ENCODE measurements at places on chromosomes 7 and 10.

DNA sequence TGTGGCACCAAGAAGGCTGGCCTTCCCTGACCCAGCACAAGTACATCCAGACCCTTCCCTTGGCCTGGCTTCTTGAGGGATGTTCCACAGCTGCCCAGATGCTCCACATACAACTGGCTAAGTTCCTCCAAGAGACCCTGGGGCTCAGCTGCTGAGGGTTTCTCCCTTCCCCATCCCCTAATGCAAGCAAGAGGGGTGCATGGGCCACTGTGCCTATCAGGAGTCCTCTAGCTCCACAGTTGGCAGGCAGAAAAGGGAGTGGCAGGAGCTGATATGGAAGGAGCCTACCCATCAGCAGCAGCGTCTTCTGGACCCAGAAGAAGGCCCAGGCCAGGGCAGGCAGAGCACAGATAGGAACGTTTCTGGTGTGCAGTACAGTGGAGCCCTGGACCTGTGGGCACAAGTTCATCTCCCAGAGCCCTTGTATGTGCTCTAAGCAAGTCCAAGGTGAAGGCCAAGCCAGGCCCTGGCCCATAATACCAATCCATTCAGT is 26.2 kb downstream of the VSIR start:
- DNase-seq, result no peak

DNA sequence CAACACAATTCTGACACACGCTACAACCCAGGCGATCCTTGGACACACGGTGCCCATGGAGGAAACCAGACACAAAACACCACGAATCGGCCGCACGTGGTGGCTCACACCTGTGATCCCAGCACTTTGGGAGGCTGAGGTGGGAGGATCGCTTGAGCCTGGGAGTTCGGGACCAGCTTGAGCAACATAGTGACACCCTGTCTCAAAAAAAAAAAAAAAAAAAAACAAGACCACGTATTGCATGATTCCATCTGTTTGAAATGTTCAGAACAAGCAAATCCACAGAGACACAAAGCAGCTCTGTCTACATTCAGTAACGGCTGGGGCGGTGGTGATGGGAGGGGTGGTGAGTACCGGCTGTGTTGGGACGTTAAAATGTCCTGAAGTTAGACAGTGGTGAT is 25.2 kb downstream of the ADAP1 start:
- DNase-seq, result no peak

DNA sequence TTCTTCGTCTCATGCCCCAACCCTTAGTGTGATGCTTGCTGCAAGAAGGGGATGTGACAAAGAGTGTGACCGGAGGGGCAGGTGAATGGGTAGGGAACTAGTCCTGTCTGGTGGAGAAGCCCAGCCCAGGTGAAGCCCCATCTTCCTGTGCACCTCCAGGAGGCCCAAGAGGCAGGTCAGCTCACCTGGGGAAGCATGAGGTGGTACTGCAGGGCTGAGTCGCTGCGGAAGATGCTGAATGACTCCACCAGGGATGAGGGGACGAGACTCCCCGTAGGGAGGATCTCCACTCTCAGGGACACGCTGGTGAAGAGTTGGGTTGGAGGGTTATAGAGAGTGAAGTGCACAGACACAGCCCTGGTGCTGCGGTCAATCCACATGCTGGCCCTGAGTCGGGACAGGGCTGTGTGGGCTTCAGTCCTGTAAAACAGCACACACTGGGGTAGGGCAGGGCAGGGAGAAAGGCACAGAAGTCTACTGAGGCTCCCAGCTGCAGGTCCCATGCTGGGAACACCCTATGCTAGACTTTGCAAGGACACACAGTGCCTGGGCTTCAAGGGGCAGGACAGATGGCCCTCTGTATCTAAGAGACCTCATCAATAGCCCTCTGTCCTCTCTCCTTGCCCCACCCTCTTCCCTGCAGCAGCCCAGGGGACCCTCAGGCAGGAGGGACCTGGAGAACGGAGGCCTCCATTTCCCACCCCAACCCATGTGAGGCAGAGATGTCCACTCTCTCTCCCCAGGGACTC is 136.5 kb downstream of the PKD1L1 start:
- no peak for DNase-seq

DNA sequence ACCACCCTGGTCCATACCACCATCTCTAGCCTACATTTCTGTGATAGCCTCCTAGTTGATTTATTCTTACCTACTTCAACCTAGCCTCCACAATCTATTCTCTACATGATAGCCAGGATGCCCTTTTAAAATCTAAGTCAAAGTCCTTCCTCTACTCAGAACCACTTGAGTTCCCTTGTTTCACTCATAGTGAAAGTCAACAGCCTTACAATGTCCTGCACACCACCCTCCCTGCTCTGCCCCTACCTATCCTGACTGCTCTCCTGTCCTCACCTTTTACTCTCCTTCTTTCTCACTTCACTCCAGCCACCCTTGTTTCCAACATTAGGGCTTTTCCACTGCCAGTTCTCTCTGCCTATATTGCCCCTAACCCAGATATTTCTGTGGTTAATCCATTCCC is 146.7 kb downstream of the GRM3 start:
- DNase-seq, result no peak

GRCh38 chr10:90925079-90926029 is 4.5 kb upstream of the ANKRD1 start:
- DNase-seq, result no peak

DNA sequence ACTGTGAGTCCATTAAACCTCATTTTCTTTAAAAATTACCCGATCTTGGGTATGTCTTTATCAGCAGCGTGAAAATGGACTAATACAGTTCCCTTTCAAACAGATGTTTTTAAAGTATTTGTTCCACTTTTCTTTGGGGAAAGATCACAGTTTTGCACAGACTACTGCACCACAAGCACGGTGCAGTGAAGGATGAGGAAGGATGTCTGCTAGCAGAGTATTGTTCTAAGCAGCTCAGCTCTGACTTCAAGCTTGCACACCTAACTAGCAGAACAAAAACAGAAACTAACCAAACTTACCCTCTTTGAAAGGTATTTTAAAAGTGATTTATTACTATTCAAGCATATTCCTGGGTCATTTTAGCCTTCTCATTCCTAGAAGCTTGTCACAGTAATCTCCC is 20.0 kb downstream of the THNSL1 start:
- no peak for DNase-seq

DNA sequence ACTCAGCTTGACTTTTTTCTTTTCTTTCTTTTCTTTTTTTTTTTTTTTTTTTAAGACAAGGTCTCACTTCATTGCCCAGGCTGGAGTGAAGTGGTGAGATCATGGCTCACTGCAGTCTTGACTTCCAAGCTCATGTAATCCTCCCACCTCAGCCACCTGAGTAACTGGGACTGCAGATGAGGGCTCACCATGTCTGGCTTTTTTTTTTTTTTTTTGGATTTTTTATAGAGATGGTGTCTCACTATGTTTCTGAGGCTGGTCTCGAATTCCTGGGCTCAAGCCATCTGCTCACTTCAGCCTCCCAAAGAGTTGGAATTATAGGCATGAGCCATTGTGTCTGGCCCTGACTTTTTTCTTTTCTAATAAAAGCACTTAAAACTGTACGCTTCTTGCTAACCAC is 358.2 kb upstream of the IGFBP3 start:
- no peak for DNase-seq

DNA sequence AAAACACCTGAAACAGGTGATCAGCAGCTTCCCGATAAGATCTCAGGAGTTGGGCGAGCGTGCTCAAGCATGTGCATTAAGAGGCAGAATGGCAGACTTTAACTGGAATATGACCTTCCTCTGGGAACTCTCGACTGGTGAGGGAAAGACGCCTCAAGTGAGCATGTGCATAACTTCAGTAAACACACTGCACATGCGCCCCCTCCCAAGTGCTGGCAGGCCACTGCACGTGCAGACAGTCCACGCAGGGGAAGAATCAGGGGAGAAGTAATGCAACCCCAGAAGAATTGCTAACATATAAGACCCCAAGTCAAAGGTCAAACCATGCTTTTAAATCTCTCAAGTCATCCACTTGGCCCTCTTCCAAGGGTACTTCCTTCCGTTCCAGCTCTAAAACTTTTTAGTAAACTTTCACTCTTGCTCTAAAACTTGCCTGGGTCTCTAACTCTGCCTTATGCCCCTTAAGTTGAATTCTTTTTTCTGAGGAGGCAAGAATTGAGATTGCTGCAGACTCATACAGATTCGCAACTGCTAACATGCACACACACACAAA is 541.0 kb downstream of the TNS3 start:
- no peak for DNase-seq

DNA sequence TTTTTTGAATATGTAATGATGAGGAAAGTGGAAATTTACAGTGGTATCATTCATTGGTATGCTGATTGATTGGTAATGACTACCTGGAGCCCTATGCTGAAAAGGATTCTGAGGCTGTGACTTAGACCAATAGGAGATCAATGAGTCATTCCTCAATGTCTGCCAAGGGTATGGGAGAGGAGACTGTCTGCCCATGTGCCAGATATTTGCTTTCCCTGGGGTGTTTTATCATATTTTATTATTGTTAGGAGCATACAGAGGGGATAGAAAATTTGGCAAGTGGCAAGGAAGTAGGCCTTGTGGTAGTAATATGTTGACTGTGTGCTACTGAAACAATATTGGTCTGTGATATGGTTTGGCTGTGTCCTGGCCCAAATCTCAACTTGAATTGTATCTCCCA is 54.8 kb downstream of the ASAH2B start:
- no peak for DNase-seq

DNA sequence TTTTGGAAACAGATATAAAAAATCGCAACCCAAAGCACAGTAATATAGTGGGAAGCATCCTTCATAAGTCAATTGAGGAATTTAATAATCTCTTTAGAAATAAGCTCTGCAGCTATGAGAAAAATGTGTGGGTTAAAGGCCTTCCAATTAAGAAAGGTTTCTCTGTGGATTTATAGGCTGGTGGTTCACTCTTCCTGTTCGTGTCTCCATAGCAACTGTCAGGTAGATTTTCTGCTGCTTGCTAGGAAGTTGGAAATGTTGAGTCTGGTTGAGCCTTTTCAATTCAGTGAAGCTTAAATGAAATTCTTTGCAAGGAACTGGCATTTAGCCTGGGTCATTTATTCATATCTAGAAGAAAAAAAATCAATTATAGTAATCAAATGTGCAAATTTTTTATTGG is 652.8 kb upstream of the CELF2 start:
- DNase-seq, result no peak

GRCh38 chr10:387909-388660 is 252.8 kb downstream of the ZMYND11 start:
- no peak for DNase-seq

DNA sequence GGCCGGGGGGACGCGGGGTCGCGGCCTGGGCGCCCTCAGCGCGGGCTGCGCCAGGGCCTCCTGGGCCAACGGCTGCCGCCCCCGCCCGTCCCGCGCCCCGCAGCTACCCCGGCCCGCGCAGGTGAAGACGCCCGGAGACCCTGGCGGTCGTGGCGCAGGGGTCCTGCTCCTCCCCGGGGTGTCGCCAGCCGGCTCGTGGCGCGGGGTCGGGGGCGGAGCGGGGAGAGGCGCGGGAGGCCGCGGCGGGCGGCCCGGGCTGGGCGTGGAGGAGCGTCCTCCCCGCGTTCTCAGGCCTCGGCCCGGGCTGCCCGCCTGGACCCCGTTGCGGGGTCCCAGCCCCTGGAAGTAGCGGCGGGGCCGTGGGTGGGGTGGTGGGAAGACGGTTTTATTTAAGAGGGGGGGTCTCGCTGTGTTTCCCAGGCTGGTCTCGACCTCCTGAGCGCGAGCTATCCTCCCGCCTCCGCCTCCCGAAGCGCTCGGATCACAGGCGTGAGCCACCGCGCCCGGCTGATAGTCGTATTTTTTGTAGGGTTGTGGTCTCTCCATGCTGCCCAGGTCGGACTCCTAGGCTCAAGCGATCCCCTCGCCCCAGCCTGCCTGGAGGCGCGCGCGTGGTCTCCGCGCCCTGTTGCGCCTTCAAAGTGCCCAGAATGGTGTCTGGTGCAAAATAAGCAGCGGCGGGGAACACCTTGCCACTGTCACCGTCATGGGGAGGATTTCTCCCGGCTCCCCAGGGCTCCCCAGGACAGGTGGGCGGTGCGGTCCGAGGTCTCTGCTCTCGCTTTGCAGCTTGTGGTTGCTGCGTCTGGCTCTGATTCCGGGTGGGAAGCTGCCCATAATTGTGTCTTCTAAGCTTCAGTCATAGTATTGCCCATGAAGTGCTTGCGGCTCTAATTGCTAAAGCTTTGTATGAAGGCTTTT is 15.3 kb upstream of the SUN1 start:
- DNase-seq, result peak; percentile 55

DNA sequence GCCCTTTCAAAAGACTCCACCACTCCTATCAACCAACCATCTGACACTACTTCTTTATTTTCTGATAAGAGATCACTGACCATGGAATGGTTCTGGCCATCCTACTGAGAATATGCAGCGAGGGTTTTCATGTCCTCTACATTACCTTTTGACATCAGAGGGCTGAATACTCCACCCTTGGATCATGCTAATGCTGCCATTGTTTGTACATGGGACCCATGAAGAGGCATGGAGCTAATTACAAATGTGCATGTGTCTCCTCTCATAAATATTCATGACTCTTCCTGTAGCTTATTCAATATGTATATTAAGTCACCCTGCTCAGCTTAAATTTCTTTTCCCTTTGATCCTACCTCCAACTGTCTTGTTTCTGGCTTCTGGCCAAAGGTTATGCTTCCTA is 1065.8 kb upstream of the GHITM start:
- DNase-seq, result no peak

DNA sequence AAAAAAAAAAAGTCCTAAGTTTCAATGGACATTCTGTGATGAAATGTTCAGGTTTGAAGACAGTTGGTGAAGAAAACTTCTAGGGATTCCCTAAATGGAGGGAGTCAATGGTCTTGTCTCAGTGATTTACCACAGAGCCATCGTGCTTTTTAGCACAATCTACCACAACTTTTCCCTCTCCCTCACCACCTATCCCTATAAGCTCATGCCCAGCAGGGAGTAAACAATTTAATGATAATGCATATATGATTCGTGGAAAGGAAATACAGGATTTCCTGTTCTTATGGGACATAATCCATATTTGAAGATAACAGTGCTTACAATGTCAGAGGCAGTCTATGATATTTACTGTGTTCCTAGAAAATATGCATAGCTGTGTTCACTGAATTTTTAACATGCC is 38.4 kb upstream of the CD36 start:
- no peak for DNase-seq

GRCh38 chr10:18689498-18689897 is 30.3 kb downstream of the ARL5B start:
- no peak for DNase-seq

DNA sequence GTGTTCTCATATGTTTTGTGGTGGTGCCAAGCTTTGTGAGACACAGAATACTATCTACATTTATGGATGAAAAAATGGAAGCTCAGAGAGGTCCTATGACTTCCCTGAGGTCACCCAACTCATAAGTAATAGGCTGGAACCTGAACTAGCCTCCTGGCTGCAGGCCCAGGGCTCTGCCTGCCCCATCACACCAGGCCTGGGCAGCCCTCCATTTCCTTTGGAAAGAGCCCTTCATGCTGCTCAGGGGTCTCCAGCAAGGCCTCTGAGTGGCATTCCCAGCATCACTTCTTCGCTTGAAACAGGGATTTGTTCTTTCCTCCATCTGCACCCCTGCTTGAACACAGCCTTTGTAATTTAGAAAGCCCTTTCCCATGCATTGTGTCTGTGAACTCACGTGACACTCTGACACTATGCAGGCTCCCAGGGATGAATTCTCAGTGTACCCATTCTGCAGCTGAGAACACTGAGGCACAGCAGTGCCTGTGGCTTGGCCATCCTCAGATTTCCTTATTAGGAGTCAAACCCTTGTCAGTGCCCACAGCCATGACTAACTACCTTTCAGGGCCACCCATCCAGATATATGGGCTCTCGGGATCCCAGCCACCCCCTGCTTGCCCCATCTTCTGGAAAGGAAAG is 127.8 kb upstream of the PPIF start:
- DNase-seq, result no peak

- no peak for DNase-seq
These were observed 26.5 kb upstream of the EPC1 start for GRCh38 chr10:32373496-32373895.

GRCh38 chr7:75993689-75994387 is 557 bp downstream of the TMEM120A start:
- DNase-seq, result peak; percentile 50
